ENCODE measurements at places on chromosomes 16 and 17. TPM values are rescaled to one million over a fixed set of nuclear protein-coding genes. Genes with fewer than 3 reads are reported as not detected.

Gene MIF4GD
- 23.3 TPM for total RNA-seq

Gene EFNB3
- total RNA-seq: 1.4 TPM

Gene PDP2
- 21.5 TPM for total RNA-seq

Gene SEPHS2
- 51.9 TPM for total RNA-seq

Gene GAST
- not detected for total RNA-seq

Gene HOXB7
- not detected for total RNA-seq

Gene KRTAP9-4
- total RNA-seq: not detected

Gene TAT
- not detected for total RNA-seq

Gene SLC5A10
- 0.16 TPM for total RNA-seq

DNA sequence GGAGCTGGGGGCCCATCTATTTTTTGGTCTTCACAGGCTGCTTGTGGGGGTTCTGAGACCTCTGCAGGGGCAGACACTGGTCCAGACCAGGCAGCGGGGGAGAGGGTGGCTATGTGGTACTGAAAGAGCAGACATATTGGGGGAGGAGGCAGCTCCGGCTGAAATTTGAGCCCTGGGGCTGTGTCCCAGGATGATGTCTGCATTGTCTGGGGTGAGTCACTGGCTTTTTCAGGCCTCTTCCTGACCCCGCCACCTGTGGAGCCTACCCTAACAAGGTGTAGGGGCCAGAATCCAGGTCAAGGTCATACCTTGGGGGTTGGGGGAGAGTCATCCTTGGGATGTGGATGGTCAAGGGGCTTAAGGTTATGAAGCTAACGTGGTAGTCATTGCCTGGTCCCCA is 2.4 kb downstream of the CORO6 start:
- peaks cover 5% of the 10 kb centered on the region for H3K36me3 ChIP-seq
- peaks cover 41% of the 10 kb centered on the region for H3K4me1 ChIP-seq
- peak; percentile 79 for DNase-seq
- no peak overlapping the region for H3K4me3 ChIP-seq

GRCh38 chr17:58325289-58325726 is 3.3 kb downstream of the TSPOAP1 start:
- no peak overlapping the region for H3K27ac ChIP-seq
- H3K4me3 ChIP-seq: no peak overlapping the region
- H3K27me3 ChIP-seq: peaks cover 43% of the 10 kb centered on the region
- no peaks in the 10 kb centered on the region for H3K36me3 ChIP-seq
- H3K4me1 ChIP-seq: peaks cover 5% of the 10 kb centered on the region
- no peak for DNase-seq

DNA sequence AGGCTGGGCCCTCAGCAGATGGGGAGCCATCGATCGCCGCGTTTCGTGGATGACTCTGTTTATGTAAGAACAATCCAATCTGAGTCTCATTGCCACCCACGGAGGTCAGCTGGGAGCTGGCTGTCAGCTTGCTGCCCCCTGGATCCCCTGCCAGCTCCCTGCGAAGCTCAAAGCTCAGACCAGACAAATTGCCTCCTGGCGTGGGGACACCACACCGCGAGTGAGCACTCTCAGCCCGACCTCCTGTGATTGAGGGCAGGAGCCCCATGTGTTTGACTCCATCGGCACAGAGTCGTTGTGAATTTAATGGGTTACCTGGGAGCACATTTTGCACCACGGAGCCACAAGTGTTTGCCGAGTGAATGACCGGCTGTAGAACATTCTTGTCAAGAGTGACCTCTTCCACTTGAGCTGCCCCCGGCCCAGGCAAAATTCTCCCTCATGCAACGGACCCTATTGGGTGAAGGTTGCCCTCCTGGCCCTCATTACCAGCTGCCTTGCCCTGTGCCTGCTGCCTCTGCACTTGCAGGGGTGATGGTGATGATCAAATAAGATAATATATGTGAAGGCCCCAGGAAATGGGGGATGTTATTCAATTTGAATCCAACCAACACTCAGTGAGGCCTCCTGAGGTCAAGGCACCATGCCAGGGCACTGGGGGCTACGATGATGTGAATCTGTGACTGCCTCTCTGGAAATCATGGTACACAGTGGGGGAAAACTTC is 7.6 kb upstream of the GFAP start:
- no peak for DNase-seq
- H3K4me1 ChIP-seq: no peaks in the 10 kb centered on the region
- H3K4me3 ChIP-seq: no peak overlapping the region
- no peak overlapping the region for H3K27ac ChIP-seq
- H3K27me3 ChIP-seq: no peaks in the 10 kb centered on the region

DNA sequence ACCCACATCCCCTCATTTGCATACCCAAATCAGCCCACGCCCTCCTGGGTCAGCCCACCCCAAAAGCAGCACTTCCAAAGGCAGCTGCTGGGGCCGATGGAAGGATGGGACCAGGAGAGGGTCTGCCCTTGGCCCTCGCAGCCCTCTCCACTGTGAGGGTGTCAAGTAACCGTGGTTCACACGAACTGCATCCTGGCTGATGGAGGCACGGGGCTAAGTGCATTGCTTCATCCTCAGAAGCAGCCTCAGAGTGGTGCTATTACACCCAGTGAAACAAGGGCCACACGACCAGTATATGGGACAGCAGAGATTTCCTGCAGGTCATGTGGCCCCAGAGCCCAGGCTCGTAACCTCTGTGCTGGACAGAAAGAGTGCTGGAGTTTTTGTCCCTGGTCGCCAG is 13.2 kb upstream of the ATP2A3 start:
- no peak for DNase-seq
- no peak overlapping the region for H3K27ac ChIP-seq
- H3K27me3 ChIP-seq: no peaks in the 10 kb centered on the region

DNA sequence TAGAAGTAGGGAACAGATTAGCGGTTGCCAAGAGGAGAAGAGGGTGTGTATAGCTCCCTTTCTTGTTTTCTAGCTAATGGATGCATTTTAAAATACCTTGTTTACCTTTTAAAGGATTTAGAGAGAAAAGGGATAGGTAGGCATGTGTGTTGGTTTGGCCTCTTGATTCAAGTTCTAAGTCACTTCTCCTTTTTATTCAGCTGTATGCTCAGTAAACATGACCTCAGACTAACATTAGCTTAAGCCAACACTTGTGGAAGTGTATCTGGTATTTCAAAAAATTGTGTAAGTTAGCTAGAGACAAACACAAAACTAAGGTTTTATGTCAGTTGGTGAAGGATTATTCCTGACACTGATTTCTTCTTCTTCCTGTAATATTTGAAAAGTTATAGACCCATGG is 204.1 kb upstream of the NOG start:
- DNase-seq: no peak
- no peak overlapping the region for H3K4me3 ChIP-seq
- no peaks in the 10 kb centered on the region for H3K4me1 ChIP-seq
- H3K27me3 ChIP-seq: no peaks in the 10 kb centered on the region

DNA sequence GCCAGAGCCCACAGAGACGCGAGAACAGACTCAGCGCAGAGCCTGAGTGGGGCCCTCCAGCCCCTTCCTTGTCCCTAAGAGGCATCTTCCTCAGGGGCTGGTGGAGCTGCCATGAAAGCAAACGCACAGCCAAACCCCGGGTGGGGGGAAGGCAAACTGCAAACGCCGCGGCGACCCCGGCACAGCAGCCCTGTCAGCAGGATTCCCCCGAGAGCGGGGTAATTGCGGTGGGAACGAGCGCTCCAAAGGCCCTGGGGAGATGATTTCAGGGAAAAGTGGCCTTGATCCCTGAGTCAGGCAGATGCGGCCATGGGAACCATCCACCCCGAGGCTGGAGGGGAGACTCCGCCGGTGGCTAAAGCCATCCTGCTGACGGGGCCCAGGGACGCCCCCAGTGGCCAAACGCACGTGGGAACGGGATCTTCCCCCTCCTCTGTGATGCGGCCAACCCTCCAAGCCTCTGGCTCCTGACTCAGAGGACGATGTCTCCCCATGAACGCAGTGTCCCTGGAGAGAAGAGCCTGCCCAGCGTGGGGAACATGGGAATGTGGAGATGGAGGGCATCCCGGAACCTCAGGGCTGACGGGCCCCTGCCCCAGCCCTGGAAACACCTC is 25.1 kb downstream of the SLC7A5 start:
- peak overlapping the region; percentile 57 for H3K27ac ChIP-seq
- no peaks in the 10 kb centered on the region for H3K27me3 ChIP-seq
- no peak for DNase-seq
- peaks cover 66% of the 10 kb centered on the region for H3K36me3 ChIP-seq
- H3K4me3 ChIP-seq: no peak overlapping the region

DNA sequence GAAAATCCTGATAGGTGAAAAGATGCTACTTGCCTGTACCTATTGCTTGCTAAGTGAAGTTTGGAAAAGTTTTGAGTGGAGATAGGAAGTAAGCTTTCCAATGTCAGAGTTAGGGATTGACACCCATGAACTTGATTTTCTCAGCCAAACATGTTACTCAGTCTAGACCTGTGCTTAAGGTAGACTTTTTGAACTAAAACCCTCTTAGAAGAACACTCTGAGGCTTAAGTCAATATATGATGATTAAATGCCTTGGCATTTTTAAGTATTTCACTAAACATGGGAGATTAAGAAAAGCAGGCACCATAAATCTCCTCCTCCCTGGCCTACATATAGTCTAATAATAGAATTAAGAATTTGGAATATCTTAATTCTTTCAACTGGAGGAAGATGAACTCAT is 785.6 kb upstream of the SOX9 start:
- H3K27me3 ChIP-seq: no peaks in the 10 kb centered on the region
- no peak overlapping the region for H3K4me3 ChIP-seq
- DNase-seq: no peak
- peak overlapping the region; percentile 35 for H3K27ac ChIP-seq
- peaks cover 22% of the 10 kb centered on the region for H3K4me1 ChIP-seq

GRCh38 chr17:12768255-12768654 is 21.0 kb upstream of the ARHGAP44 start:
- H3K36me3 ChIP-seq: no peaks in the 10 kb centered on the region
- no peaks in the 10 kb centered on the region for H3K4me1 ChIP-seq
- H3K4me3 ChIP-seq: no peak overlapping the region
- peaks cover 29% of the 10 kb centered on the region for H3K27me3 ChIP-seq

GRCh38 chr17:20991276-20992037 is 51.4 kb downstream of the USP22 start:
- H3K36me3 ChIP-seq: peaks cover 3% of the 10 kb centered on the region
- no peak overlapping the region for H3K27ac ChIP-seq
- no peaks in the 10 kb centered on the region for H3K27me3 ChIP-seq
- no peak overlapping the region for H3K4me3 ChIP-seq
- no peak for DNase-seq

GRCh38 chr17:50565402-50566350 is 5.2 kb downstream of the CACNA1G start:
- no peaks in the 10 kb centered on the region for H3K36me3 ChIP-seq
- H3K4me3 ChIP-seq: no peak overlapping the region
- H3K4me1 ChIP-seq: no peaks in the 10 kb centered on the region
- no peak for DNase-seq

- no peaks in the 10 kb centered on the region for H3K27me3 ChIP-seq
- H3K36me3 ChIP-seq: no peaks in the 10 kb centered on the region
- H3K27ac ChIP-seq: no peak overlapping the region
- H3K4me1 ChIP-seq: no peaks in the 10 kb centered on the region
These were observed 214.1 kb downstream of the ANKFN1 start for GRCh38 chr17:56367366-56367765.

GRCh38 chr17:59410049-59410437 is 78.6 kb downstream of the YPEL2 start:
- no peaks in the 10 kb centered on the region for H3K4me1 ChIP-seq

DNA sequence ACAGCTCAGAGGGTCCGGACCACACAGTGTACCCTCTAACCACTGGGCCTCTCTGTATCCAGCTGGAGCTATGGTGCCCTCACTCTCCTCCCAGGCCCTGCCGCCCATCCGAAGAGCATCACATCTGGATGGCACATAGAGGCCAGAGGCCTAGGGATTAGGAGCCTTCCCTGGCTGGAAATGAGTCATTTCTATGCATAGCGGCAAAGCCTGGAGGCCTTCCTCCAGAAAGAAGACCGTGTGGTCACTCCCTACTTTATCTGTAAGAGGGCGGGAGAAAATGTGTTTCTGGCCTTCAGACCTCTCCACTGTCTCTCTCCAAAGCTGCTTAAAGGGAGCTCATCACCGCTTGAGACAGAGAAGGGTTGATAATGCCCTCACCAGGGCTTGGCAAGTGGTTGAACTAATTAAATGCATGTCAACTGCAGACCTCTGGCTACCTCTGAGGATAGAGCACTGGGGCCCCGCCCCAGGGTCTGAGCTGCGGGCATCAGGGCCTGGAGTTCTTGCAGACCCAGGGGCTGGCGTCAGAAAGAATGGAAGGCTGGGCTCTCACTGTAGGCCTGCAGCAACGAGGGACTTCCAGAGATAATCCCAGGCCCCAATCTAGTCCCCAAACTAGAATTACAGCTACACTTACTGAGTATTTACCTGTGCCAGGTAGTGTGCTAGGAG is 122.2 kb downstream of the IRX5 start:
- no peak overlapping the region for H3K4me3 ChIP-seq
- H3K4me1 ChIP-seq: no peaks in the 10 kb centered on the region
- H3K36me3 ChIP-seq: no peaks in the 10 kb centered on the region
- no peak overlapping the region for H3K27ac ChIP-seq
- no peaks in the 10 kb centered on the region for H3K27me3 ChIP-seq
- DNase-seq: peak; percentile 12

GRCh38 chr17:58327363-58328194 is 1.0 kb downstream of the TSPOAP1 start:
- no peaks in the 10 kb centered on the region for H3K4me1 ChIP-seq
- no peak for DNase-seq

GRCh38 chr16:87048038-87048729 is 269.0 kb downstream of the C16orf95 start:
- no peaks in the 10 kb centered on the region for H3K36me3 ChIP-seq
- DNase-seq: no peak
- no peak overlapping the region for H3K4me3 ChIP-seq
- H3K4me1 ChIP-seq: no peaks in the 10 kb centered on the region

DNA sequence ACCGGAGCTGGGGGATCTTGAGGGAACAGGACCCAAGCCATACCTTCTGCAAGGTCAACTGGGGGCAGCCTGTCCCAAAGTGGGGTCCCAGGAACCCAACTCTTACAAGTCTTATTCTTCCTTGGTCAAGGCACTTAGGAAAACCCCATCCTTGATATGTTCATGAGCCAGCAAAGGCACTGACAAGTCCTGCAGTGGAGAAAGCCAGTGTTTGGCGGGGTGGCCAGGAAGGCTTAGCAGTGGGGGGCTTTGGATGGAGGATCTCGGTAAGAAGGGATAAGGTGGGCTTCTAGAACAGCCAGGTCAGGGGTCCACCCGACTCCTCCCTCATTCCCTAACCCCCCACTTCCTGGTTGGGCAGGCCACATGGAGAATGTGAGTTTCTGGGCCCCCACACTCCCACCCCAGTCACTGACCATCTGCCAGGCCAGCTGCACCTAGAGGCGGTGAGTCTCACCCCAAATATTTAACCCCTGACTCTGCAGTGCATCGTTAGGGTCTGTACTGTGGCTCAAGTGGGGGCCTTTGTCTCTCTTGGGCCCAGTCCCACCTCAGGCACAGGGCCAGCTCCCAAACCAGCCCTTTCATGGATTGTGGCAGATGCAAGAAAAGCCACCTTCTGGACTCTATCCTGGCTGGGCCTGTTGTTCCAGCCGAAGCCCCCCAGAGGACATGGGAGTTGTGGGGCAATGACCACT is 22.3 kb downstream of the PPL start:
- H3K4me1 ChIP-seq: peaks cover 18% of the 10 kb centered on the region
- no peaks in the 10 kb centered on the region for H3K27me3 ChIP-seq
